ENCODE measurements at places on chromosomes 6 and 20.

DNA sequence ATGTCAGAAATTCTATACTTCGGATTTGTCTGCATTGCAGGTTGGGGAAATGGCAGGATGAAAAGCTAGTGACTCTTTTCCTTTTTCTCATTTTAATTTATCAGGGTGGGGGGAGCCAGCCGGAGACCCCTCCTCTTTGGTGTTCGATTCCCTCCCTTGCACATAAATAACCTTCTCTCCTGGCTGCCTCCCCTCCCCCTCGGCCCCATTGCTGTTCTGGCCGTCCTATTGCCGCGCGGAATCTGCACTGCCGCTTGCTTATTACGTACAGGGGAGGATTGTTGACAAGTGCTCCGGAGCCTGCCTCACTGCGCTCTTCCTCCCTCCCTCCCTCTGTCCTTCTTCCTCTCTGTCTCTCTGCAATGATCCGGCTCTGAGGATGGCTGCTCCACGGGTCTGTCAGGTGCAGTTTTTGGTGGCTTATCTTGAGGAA lies 154.7 kb downstream of the JARID2 start:
- DNase-seq, result peak; percentile 32

DNA sequence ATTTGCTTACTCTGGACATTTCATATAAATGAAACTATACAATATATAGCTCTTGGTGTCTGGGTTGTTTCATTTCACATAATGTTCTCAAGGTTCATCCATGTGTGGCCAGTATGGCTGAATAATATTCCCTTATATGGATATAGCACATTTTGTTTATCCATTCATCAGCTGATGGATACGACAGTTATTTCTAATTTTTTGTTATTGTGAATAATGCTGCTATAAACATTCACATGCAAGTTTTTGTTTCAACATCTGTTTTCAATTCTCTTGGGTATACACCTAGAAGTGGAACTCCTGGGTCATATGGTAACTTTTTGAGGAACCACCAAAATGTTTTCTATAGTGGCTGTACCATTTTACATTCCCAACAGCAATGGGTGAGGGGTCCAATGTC lies 101.1 kb downstream of the CDK19 start:
- DNase-seq, result no peak

DNA sequence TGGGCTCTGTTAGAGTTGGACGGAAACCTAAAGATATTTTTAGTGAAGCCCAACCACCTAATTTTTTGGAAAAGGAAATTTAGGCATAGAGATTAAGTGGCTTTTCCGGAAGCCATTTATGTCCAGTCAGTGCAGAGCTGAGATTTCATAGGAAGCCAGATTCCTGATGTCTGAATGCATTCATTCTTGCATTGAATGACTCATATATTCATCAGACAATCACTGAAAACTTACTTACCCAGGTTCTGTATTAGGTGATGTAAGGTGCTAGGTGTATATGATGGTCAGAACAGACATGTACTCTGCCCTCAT lies 4.1 kb downstream of the SH3BGRL2 start:
- DNase-seq, result peak; percentile 33

DNA sequence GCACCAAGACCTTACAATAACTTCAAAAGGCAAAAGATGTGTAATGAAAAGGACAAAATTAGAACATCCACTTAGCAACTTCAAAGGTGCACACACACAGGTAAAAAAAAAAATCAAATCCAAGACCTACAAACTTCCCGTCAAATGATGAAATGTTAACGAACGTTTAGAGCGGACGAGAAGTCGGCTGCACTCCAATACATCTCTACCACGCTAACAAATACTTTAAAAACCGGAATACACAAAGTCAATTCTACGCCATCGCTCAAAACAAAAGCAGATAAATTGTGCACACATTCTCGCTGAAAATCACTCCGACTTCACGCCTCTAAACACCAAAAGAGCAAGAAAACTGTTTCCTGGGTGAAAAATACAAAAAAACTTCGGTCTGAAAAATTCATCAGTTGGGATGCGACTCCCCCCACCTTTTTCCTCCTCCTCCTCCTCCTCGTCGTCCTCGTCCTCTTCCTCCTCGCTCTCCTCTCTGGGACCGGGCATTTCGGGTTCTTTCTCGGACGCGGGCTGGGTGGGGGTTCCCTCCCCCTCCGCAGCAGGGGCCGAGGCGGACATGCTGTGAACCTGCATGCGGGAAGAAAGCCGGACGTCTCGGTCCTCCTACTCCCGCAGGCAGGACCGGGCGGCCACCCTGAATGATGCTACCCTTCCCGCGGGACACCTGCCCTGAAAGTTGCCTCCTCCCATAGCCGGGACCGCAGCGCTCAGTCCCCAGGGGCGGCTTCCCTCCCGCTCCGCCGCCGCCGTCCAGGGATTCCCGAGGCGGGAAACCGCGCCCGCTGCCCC lies 712 bp downstream of the DEK start:
- DNase-seq, result peak; percentile 28

GRCh38 chr6:26029570-26029856 lies 57.7 kb upstream of the HFE start:
- DNase-seq, result no peak

DNA sequence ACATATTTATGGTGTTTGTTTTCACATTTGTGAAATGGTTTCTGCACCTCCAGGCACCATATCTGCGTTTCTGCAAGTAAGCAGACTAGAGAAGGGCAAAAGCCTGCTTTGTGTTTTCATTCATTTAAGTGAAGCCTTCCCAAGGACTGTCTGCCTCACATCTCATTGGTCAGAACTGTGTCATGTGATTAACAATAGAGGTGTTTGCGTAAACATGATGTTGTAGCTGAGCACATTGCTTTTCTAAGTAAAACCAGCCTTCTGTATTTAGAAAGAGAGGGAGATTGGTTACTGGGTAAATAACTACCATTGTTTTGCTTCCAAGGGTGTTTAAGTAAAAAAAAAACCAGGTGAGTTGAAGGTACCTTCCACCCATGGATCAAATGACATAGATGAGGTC lies 39.7 kb downstream of the SH3BGRL2 start:
- no peak for DNase-seq

- DNase-seq, result peak; percentile 66
Observed at GRCh38 chr20:9112541-9113515, 43.9 kb downstream of the PLCB4 start.

- DNase-seq, result no peak
Observed at GRCh38 chr6:91242614-91242949, 655.7 kb upstream of the MAP3K7 start.

- peak; percentile 87 for DNase-seq
Observed at GRCh38 chr6:17599877-17600526, at the start of gene FAM8A1. Gene FAM8A1, plus strand, starts transcription at chr6:17600302. Its CDS starts 108 bp downstream, at chr6:17600410.

- DNase-seq, result no peak
Observed at GRCh38 chr20:2576317-2576727, 39.9 kb downstream of the TMC2 start.

GRCh38 chr6:2429460-2429859 lies 184.1 kb upstream of the GMDS start:
- no peak for DNase-seq

DNA sequence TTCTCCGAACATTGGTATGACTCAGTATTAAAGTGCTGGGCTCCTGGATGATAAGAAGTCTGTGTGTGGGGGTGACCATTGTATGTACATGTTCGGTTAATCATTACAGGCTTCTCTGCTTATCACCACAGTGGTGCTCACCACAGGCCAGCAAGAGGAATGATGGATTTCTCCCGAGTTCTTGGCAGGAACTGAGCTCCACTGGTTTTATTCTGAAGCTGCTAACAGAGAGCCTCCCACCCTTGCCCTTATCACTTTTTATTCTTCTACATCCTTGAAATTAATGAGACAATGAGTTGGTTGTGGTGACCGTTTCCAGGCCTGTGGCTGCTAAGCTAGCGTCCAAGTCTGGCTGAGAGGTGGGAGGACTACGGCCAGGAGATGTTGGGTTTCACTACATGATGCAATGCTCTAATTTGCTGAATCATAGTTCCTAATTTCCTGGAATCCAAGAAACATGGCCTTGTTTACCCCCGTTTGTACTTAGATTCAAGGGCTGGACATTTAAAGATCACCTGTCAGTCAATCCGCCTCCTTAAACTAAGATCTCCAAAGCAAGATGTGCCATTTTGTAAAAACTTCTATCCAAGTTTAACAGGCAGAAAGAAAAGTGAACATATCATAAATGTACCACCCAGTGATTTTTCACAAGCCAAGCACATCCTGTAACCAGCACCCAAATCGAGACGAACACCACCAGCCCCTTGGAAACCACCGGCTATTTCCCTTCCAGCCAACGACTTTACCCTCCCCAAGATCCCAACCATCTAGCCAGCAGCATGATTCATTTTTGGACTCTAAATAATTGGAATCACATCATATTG lies 172.5 kb downstream of the FOXA2 start:
- DNase-seq, result peak; percentile 44

- peak; percentile 25 for DNase-seq
Observed at GRCh38 chr6:132357120-132357519, 44.2 kb downstream of the MOXD1 start.

DNA sequence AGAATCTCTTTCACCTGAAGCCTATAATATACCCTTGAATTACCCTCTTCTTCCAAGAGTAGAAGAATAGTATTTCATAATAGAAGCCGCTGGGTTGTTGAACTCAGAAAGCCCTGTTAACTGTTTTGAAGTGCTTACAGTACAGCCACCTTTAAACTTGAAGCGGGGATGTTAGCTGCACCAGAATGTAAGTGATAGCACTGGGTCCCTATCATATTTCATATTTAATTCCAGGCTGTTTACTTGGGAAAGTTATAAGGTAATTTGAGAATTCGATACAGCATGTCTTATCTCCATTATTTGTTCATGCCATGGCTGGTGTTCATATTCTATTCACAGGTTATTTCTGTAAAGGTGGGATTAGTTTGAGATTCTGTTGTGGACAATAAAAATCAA lies 63.5 kb upstream of the VSTM2L start:
- no peak for DNase-seq

GRCh38 chr6:52303178-52303577 lies 18.6 kb upstream of the MCM3 start:
- no peak for DNase-seq

DNA sequence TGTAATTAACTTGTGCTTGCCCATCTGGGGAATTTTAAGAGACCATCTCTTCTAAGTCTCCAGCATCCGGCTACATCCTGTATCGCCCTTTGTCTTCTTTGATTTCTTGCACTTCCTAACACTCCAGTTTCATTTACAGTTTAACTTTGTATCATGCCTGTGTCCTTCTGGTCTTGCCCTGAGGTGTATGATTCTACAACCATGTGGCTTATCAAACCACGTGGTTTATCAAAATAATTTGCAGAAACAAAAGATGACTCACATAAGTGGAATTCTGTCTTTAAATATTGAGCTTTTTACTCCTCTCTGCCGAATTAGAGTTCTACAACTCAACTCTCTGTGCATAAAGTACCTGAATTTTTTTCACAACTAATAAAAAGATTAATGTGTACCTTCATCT lies 580.7 kb downstream of the KIF16B start:
- DNase-seq, result no peak

- no peak for DNase-seq
Observed at GRCh38 chr6:107600121-107600520, 110.2 kb downstream of the SOBP start.

GRCh38 chr6:93088621-93089501 lies 330.5 kb downstream of the EPHA7 start:
- peak; percentile 3 for DNase-seq

DNA sequence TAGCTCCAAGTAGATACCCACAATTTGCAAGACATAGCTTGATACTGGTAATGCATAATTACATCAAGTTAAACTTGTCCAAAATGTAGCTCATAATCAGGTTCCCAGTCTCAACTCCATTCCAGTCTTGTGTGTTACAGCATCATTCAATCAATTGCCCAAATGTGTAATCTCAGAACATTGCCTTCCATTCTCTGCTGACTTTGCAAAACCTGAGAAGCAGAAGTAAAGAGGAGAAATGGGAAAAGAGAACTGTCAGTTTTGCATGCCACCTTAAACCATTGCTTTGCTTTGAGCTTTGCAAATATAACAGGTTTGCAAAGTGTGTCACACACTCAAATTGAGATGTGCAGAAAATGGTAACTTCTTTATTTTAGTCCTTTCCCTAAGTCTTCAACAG lies 40.3 kb upstream of the CNKSR3 start:
- DNase-seq, result no peak

GRCh38 chr20:32762754-32763201 lies 593 bp downstream of the DNMT3B start:
- no peak for DNase-seq

DNA sequence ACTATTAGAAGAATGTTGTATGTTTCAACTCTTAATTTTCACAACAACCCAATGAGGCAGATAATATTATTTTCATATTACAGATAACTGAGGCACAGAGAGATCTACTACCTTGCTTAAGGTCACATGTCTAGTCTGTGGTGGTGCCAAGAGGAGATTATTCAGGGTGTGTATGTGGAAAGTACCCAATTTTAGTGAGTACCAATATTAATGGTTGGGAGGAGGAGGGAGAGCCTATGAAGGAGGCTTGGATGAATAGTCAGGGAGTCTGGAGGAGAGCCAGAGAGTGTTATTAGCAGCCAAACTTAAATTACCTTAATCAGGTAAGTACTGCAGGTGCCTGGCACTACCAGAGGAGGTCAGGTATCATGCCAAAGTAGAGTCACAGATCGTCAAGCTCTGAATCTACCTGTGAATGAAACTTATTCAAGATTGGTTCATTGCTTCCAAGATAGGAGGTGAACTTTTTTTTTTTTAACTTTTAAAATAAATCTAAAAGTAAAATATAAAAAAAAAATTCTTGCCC lies 10.9 kb upstream of the CALHM6 start:
- DNase-seq, result no peak

- no peak for DNase-seq
Observed at GRCh38 chr6:121450242-121450641, 14.8 kb downstream of the GJA1 start.

DNA sequence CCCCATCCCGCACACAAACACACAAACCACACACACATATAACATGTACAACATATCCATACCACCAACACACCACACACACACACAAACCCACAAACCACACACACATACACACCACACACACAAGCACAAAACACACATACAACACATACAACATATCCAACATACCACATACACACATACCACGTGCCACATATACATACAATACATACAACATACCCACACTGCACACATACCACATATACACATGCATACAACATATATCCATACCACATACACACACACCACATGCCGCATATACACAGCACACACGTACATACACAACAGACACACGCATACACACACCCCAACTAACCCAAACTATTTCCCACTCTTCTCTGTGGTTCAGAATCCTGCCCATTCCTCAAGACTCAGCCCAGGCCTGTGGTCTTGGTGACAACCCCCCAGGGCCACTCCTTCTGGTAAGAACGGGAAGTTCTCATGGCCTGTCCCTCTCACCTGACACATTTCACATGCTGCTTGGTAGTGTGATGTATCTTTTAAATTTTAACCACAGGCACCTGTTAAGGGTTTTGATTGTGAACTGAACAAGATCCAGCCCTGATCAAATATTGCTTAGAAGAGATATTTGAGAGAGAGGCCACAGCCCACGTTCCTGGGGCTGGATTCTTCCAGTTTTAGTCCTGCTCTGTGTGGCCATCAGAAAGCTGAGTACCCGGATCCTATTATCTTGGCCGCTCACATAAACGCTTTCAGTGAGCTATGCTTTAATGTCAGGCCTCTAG lies 55.9 kb upstream of the KCNK16 start:
- DNase-seq, result no peak

- no peak for DNase-seq
Observed at GRCh38 chr6:22913612-22914011, 344.2 kb downstream of the HDGFL1 start.

GRCh38 chr6:209432-210103 lies 82.7 kb upstream of the DUSP22 start:
- DNase-seq, result no peak
